G401 (cell line): ENCODE measurements at places on chromosomes 3 and 15.

GRCh38 chr15:67406257-67406861 lies 114.6 kb upstream of the C15orf61 start:
- DNase-seq, result peak; percentile 47

- no peak for DNase-seq
These were observed 1.5 kb downstream of the ATP8B4 start for GRCh38 chr15:50117431-50118027.

- no peak for DNase-seq
These were observed 29.9 kb upstream of the VIPR1 start for GRCh38 chr3:42472555-42472954.

DNA sequence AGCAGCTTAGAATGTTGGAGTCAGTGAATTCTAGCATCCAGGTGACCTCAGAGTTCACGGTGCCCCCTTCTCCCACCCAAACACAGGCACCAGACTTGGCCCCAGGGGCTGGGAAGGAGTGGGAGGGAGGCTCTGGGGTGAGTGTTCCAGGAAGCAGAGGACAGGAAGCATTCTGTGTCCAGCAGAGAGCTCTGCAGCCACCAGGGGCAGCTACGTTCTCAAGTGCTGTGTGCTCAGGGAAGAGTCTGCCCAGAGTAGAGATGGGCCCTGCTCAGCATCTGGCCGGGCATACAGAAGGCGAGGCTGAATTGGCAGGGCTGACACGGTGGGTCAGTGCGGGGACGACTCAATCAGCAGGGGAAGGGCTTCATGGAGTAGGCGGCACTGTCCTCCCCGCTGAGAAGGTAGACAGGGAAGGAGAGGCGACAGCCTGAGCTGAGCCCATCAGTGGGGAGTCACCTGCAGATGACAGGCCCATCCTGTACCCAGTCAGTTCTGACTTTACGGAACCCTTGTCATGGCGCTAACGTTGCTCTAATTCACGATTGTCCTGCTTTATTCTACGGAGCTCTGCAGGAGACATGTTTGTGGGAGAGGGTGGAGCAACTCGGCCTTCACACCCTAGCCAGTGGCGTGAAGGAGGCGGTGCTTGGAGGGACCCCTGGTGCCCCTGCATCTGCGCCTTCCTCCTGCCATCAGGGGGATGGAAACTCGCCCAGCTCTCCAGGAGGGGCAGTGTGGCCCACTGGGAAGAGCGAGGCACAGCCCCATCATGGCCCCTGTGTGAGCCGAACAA lies 82.2 kb downstream of the C3orf70 start:
- no peak for DNase-seq
